ENCODE measurements at places on chromosomes 2 and 18.
A peak's percentile ranks its signal among the peaks of the same experiment; 100 is the strongest.

- no peak for DNase-seq
These were observed 65.3 kb downstream of the MYT1L start for GRCh38 chr2:2265747-2266279.

DNA sequence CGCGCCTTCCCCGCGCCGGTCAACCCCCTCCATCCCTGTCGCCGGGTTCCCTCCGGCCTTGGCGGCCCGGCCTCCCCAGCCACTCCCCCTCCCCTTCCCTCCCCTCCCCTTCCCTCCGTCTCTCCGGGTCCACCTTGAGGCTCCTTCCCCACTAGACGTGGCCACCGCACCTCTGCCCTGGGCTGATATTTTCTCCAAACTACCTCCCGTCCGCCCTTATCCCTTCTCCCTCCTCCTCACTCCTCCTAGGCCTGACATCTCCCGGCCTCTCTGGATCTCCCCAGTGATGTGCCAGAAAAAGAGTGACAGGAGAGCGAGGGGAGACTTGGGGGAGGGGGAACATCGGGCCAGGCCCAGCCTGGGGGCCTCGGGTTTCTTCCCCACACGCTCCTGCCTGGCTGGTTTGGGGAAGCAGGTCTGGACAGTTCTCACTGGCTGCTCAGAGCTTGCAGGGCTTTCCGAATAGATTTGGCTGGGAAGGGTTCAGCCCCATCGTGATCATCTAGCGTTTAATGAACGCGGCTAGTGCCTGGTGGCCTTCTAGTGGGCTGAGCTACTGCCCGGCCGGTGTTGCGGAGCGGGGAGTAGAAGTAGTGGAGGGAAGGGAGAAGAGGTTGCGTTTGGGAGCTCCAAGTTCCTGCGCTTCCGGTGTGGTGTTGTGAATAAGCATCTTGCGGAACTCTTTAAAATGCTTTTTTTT lies 641 bp downstream of the MAPRE3 start:
- DNase-seq = no peak

- DNase-seq = no peak
These were observed 50.4 kb downstream of the IL1RL2 start for GRCh38 chr2:102237176-102237575.

DNA sequence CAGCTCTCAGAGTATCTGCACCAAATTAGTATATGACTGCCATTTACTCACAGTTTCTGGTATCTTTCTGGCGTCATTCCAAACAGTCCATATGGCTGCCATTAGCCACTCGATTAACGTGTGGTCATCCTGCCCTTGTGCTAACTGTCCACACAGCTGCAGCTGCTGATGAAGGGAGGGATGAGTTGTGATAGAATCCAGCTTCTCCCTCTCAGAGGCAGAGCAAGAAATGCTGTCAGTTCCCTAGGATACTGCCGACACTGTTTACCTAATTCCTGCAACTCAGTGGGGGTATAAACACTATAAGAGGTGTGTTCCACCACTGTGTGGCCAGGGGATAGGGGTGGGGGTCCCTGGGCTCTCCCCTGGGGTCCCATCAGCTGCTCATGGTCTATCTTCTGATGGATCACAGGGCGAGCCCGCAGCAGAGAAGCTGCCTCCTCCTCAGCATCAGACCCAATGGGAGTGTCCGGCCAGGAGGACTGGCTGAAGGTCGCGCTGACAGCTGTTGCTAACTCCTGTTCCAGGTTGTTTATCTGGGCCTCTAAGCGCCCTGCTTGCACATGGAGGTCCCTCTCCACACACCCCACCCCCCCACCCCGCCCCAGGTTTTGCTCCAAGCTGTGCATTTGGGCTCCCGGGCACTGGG lies 17.3 kb upstream of the KLHL23 start:
- DNase-seq = no peak

GRCh38 chr2:173590276-173590861 lies 235.7 kb downstream of the CDCA7 start:
- no peak for DNase-seq

- DNase-seq = no peak
These were observed 60.5 kb downstream of the CDK15 start for GRCh38 chr2:201866643-201867473.

DNA sequence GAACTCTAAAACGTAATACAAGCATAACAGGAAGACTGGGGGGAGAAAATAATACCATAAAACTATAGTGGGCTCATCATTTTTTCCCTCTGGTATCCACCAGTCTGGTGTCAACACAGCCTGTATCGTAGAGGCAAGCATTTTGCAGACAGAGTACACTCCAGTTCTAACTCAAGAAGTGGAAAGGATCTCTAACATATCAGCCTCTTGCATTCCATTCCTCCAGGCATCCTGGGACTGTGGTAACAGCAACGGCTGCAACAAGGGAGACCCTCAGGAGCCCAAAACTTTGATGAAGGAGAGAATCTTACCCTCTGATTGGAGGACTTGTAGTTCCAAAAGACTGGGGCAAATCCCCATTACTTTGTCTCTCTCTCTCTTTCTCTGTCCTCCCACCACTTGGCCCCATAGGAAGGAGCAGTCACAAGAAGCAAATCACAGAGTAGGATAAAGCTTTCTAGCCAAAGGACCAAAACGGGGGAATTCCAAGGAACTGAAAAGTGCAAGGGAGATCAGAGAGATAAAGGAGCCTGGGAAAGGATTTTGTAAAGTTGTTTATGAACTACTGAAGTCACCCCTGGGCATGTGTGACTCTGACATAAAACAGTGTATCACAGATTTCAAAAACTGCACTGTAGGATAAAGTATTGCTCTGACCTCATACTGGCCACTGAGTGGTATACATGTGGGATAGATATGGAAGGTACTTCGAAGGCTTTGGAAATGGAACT lies 11.9 kb downstream of the FRZB start:
- DNase-seq = no peak

DNA sequence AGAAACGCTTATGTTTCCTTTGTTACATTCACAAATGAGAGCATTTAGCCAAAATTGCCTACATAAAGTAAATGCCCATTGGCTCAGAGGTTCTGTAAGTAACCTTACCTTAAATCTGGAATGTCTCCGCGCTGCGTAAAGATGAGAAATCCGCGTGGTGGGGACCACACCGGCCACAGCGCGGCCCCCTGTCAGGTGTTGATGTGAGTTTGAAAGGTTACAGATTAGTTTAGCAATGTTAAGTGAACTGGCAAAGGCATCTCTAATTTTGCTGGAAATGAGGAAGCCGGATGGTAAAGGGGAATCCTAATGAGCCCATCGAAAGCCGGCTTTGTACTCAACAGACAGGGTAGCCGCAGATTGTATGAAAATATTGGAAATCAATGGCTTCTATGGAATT lies 11.8 kb downstream of the SALL3 start:
- DNase-seq = no peak

DNA sequence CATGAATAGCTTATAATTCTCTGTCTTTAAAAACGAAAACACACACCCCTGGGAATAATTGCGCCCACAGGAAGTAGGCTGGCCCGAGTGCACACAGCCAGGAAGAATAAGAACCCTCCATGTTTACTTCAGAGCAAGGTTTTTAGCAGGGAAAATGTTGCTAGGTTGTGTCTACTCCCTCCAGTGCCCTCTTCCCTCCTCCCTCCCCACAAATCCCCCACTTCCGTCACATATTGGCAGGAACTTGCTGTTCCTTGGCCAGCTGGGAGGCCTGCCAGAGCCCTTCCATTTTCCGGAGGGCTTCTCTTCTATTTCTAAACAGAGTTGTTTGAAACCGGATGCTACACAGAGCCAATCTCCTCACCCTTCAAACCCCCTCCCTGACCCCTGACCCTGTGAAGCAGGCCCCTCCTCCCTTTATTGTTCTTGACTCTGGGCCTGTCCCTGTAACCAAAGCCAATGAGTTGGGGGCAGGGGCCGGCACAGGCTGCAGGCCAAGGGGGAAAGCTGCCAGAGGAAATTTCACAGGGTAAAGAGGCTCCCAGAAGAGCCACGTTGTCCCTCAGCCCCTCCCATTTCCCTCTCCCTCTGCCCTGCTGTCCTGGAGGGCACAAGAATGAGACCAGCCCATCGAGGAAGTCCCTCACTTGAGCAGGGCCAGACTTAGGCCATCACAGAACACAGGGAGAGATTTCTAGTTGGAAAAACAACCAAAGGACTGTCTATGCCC lies 49.8 kb upstream of the LGALSL start:
- DNase-seq = no peak

DNA sequence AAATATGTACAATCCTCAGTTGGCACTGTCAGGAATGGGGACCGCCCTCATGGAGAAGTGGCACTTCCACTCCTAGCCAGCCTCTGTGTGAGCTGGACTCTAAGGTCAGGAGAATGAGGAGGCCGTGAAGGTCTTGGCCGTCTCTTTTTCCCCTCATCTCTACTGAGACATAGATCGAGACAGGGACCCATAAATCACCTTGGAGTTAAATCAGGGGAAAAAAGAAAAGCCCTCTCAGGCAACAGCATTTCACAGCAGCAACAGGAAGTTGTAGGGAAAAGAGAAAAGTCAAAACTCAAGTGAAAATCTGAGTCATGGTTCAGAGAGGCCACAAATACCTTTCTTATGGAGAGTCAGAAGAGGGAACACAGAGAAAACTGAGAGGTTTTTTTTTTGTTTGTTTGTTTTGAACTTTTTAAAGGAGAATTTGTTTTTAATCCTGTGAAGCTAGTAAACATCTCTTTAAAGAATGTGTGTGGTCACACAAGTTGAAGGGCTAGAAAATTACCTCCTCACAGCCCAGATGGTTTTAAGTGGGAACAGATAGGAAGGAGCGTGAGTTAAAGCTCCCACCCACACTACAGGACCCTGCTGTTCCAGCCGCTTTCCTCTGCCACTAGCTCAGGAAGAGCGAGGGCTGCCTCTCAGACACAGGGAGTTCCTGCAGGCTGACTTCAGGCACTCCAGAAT lies 30.6 kb upstream of the CYP1B1 start:
- DNase-seq = no peak

GRCh38 chr18:67783196-67783946 lies 266.9 kb upstream of the DSEL start:
- no peak for DNase-seq

- DNase-seq = no peak
These were observed 8.6 kb upstream of the UBXN4 start for GRCh38 chr2:135733045-135733444.

- DNase-seq = no peak
These were observed 38.4 kb downstream of the EPAS1 start for GRCh38 chr2:46335391-46336282.

DNA sequence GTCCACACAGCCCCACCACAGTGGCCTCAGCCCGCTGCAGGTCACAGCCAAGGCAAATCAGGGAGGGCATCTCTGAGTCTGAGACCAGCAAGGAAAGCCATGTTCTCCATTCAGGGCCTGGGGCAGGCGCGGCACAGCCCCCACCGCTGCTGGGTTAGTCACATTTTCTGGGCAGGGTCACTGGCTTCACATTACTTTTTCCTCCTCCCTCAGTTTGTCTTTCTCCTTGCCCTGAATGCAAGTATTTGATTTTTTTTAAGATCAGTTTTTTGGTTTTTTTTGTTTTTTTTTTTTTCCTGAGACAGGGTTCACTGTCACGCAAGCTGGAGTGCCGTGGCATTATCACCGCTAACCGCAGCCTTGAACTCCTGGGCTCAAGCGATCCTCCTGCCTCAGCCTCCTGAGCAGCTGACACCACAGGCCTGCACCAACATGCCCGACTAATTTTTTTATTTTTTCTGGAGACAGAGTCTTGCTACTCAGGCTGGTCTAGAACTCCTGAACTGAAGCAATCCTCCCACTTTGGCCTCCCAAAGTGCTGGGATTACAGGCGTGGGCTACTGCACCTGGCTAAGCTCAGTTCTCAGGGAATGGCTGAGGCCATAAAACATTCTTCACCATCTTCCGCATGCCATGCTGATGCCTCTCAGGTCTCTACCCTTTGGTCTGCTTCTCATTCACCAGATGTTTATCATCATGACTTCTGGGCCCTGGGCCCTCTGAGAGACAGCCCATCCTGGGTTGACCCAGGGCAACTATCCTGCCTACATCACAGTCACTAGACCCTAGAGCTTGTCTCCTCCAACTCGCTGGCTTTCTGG lies 628 bp upstream of the CAPG start:
- DNase-seq = peak; percentile 29

DNA sequence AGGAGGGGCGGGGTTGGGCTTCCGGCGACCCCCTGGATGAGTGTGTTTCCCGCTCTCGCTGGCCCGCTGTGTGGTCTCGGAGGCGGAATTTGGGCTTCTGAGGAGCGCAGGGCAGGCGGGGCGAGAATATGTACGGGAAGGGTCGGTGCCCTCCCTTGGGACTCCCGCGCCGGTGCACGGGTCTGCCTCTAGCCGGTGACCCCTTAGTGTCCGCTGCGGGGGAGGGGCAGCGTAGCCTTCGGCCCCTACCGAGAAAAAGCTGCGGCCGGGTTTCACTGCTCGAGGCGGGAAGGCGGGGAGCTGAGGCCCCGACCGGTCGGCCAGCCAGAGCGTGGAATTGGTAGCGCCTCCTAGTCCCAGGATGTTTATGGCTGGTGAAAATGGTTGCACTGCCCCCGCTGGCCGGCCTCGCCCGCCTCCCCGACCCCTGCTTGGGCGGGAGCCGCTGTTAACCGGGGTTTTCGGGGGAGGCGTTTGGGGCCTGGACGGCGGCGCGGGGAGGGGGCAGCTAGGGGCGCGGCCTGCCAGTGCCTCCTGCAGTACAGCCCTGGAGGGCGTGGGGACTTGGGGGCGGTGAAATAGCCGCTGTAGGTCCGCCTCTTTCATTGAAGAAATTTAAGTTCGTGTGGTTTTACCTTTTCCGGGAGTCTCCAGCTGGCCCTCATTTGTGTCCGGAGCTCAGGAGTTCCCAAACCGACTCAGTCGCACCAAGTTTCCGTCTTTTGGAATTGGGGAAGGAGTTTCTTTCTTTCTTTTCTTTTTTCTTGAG lies at the start of gene UGP2:
UGP2 (plus strand) TSS at position 643 of the 769 bp plus-strand sequence. CDS start 290 bp downstream, outside the sequence.
- peak; percentile 94 for DNase-seq

DNA sequence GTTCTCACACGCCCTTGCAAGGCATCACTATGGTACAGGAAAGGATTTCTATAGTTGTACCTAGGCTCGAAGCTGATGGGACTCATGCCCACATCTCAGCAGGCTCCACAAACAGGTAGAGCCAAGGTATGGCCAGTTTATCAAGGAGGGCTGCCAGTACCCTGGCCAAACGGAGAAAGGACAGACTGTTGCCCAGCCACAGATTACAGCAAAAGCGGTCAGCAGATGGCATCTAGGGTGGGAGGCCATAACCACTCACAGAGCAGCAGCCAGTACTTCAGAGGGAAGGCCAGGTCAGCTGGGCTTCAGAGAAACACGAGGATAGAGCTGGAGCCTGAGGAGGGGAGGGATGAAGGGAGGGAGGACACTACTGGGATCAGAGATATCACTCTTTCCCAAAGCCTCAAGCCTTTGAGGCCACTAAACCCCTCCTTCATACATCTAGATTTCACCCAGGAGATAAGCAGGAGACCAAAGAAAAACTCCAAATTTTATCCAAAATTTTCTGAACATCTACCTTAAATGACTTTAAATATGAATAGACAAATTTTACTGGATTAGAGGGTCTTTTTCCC lies 904.2 kb upstream of the NXPH2 start:
- DNase-seq = no peak

DNA sequence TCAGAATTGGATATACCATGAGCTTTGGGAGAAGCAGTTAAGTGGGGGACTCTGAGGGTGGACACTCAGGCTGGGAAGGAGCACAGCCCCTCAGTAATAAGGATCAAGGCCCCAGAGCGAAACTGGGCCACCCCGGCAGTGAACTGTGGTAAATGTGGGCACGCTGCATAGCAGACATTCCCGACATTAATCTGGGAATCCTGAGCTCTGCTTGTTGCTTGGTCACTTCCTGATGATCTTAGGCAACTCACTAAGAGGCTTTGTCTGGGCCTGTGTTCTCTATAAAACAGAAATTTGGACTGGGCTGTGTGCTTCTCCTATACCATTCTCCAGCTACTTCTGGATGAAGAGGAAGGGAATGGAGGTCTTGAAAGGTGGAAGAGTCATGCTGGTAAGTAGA lies 4.8 kb downstream of the TGFBRAP1 start:
- DNase-seq = no peak

GRCh38 chr2:1769703-1770422 lies 25.5 kb upstream of the PXDN start:
- DNase-seq = peak; percentile 76

Measured in activated CD8-positive, alpha-beta T cell treated with anti-CD3 and anti-CD28 coated beads for 36 hours (primary cell).